ENCODE measurements at places on chromosomes 1 and 21.

DNA sequence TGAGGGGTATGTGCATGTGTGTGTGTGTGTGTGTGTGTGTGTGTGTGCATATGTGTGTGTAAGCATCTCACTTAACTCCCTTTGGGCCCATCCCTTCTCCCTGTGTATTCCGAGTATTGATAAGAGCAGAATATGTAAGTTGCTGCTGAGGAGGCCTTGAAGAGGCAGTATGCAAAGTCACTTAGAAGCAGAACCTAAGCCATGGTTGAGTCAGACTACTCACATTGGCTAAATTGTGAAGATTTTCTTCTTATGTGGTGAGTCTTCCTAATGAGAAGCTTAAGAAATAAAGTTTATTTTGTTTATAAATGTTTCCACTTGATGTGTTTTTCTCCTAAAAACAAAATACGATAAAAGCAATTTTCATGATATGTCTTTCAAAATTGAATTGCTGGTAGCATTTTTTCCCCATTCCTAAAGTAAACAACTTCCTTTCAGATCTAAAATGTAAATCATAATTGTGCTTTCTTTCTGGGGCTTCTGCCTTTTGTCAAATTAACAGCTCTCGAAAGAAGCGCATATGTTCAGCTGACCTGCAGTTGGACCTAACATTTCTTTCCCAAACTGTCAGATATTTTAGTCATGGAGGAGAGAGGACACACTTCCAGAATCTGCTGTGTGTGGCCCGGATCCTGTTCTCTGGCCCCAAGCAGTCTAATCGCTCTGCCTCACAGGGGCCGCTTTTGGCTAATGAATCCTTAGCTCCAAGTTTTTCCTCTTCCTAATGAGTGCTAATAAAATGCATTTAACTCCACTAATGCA is 284.0 kb downstream of the DUSP10 start:
- DNase-seq, result no peak

- no peak for DNase-seq
Observed at GRCh38 chr1:121443001-121443540, 258.3 kb downstream of the SRGAP2C start.

DNA sequence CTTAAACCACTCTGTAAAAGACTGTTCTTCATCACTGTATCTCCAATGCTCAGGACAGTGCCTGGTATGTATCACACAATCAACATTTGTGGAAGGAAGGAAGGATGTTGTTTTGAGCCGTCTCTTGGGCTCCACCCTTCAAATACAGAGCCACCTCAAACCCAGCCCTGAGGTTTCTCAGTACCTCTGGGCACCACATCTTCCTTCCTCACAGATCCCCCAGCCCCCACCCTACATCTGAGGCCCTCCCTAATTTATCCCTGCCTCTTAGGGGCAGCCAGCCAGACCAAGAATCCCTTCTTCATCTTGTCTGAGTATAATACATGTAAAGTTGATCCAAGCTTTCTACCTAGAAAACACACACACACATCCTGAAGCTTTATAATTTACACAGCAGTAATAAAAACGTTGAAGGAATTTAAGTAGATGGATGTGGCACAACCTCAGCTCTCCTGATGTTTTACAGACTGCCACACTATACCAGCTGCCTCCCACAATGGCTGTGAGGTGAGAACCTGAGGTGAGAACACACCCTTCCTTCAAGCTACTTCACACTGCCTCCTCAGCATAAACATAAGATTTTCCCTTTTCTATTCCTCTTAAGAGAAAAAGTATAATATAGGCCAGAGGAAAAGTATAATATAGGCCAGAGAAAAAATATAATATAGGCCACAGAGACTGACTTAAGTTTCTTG is 48.5 kb downstream of the CDC7 start:
- no peak for DNase-seq

DNA sequence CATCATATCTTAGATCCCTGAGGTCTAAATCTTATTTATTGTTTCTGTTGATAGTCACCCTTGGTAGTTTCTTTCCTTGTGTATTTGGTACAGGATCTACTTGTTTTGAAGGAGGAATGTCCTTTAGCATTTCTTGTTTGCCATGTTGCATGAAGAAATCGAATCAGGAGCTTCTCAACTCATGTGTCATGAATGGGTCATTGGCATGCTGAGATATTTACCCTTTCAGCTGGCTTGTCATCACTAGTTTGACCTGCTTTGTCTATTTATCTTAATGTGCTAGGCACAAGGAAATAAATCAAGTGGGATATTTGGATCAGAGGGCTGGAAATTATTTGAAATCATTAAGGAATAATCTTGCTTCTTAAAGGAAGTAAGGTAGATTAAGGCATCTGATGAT is 23.8 kb downstream of the THEM4 start:
- DNase-seq, result no peak

GRCh38 chr1:226903819-226904716 is 33.7 kb downstream of the PSEN2 start:
- DNase-seq, result no peak
